ENCODE measurements at places on chromosomes 1 and 21.

DNA sequence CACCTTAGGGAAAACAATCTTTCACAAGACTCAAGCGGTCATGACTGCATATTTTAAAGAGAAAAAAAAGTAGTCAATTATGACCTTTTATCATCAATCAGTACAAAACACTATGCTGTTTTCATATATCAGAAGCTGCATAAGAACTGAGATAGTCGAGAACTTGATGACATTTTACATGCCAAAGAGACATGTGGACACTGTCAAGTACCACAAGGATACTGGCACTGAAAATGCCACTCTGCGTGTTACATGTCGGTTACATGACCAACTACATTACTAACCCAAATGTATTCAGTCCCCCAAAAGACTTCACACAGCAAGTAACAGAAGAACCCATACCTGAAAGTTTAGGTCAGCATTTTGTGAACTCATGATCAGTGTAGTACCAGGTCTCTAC, 975.0 kb upstream of the ADGRL4 start:
- no peak for DNase-seq

DNA sequence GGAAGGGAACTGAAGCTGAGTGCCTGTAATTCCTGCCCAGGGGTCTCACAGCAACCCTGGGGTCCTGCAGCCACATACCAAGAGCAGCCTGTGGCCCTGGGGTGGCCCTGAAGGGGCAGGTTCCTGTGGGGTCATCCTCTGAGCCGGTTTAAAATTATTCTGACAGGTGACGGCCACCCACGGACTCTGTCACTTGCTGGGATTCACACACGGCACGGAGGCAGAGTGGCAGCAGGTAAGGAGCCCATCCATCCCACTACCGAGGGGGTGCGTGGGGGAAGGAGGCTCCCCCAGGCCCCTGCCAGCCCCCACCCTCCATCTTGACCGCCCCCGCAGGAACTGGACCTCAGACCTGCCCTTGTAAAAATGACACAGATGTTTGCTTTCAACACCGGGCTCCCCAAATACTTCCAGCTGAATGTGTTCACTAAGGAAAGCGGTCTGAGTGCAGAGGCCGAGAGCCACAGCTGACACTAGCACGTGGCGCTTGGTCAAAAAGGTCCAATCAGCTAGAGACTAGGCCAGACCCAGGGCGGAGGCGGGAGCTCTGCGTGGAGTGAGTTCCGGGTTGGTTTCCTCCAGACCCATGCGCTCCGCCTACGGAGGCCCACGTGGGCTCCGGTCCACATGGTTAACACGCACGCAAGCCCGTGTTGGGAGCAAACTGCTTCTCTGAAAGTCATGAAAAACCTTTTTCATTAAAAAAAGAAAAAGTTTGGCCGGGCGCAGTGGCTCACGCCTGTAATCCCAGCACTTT, 10.0 kb downstream of the YBEY start:
- DNase-seq: no peak

GRCh38 chr1:18643154-18644012, 12.7 kb downstream of the PAX7 start:
- DNase-seq: no peak

DNA sequence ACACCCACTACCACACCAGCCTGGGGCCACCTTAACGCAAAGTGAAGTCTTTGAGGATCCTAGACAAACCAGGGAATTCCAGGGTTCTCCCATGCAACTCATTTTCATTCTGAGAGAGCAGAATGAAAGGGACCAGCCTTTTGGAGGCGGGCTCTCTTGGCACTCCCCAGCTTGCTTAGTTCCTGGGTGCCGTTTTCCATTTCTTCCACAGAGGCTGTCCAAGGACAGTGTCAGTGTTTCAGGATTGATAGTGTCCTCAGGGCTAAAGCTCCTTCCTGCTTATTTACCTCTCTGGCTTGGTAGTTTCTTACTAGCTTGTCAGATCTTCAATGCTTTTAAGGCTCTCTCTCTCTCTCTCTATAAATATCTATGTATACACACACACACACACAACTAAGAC, 30.1 kb upstream of the GNG4 start:
- no peak for DNase-seq

DNA sequence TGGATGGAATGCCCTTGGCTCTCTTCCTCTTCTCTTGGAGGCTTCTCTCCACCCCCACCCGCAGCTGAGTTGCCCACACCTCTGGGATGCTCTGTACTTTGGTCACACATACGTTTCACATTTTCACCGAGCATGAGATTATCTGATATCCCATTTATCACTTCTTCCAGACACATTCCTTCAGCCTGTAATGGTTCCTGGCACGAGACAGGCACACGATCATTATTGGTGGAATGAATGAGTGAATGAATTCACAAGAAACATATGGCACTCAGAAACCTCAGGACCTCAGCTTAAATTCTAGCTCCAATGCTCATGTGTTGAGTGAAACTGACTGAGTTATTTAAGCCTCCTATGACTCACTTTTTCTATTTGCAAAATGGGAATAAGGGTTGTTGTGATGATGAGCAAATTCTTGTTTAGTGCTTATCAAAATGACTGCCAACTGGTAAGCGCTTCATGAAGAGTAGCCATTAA, 242.7 kb upstream of the JUN start:
- no peak for DNase-seq

- DNase-seq: no peak
Measured at GRCh38 chr1:236204656-236205055, 62.3 kb downstream of the GPR137B start.

- no peak for DNase-seq
Measured at GRCh38 chr1:61921435-61921834, 179.2 kb downstream of the PATJ start.

DNA sequence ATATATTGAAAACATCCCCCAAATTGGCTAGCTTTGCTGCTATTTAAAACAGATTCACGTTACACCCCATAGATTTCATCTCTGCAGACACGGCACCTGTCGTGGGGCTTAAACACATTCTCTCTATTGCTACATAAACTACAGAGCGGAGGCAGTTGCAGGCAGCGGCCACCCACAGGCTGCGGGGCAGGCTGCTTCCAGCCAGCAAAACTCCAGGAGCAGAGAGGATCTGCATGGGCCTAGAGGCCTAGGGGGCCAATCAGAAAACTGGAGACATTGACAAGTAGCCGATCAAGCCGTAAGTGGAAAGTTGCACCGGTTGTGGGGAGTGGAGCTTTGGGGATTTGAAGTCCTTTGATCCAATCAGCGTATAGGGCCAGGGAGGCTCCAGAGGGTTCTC, 129.0 kb upstream of the KLHDC7A start:
- DNase-seq: no peak

DNA sequence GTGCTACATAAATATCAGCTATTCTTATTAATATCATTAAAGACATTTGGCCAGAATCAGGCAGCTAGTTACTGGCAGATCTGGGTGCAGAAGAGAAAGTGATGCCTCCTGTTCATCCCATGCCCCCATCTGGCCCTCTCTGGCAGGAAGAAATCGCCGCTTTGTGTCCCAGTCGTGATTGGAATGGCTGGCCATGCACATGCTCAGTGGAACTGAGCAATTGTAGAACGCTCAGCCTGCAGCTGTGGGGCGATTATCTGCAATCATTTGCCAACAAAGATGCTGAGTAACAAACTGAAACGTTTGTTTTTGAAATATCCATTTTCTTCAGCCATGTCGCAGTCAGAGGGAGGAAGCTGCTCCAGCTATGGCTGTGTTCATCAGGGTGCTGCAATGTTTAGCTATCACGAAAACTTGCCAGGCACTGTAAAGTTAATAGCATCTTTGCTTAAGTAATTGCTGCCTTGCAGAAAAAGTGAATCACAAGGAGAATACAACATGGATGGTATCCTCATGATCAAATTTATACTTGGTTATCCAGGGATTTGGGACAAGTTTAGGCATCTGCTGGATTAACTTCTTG, 36.5 kb downstream of the NGF start:
- no peak for DNase-seq

GRCh38 chr1:175479521-175480342, 263.7 kb downstream of the TNR start:
- no peak for DNase-seq

- no peak for DNase-seq
Measured at GRCh38 chr1:232432313-232432712, 197.6 kb downstream of the SIPA1L2 start.

- DNase-seq: no peak
Measured at GRCh38 chr1:202316186-202316585, 25.6 kb downstream of the UBE2T start.

GRCh38 chr21:34592120-34592955, 22.6 kb downstream of the RCAN1 start:
- DNase-seq: no peak

GRCh38 chr21:38714039-38714817, 91.5 kb upstream of the ETS2 start:
- DNase-seq: no peak

- no peak for DNase-seq
Measured at GRCh38 chr1:181513786-181514297, 30.5 kb downstream of the CACNA1E start.

GRCh38 chr1:235207209-235207565, 46.1 kb upstream of the RBM34 start:
- DNase-seq: no peak

DNA sequence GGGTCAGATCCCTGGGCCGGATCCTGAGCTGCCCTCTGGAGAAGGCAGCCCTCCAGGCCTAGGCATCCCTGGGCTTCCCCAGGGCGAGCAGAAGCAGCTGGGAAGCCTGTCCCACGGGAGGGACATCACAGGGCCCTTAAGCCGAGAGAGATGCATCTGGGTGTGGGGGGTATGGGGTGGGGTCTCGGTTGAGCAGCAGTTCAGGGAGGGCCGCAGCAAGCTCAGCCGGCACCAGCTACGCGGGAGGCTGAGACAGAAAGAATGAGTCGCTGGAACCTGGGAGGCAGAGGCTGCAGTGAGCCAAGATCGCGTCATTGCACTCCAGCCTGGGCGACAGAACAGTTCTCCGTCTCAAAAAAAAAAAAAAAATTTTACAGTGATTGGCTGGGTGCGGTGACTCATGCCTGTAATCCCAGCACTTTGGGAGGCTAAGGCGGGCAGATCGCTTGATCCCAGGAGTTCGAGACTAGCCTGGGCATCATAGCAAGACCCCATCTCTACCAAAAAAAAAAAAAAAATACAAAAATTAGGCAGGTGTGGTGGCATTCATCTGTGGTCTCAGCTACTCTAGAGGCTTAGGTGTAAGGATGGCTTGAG, 37.7 kb downstream of the RRP1 start:
- DNase-seq: no peak

DNA sequence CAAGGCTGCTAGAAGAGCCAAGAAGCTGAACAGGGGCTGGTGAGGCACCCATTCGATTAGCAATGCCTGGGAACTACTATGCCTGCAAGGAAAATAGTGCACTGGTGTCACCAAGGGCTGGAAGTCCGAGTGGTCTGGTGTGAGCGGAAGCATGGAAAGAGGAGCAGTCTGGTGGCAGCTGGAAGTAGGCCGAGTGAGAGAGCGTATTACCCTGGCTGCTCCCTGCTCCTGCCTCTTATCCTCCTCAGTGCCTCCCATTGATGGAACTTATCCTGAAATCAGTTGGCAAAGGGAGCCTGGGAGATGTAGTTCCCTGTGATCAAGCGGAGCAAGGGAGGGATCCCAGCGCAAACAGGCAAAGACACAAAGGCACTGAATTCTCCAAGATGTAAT, 9.6 kb downstream of the SMAP2 start:
- no peak for DNase-seq

DNA sequence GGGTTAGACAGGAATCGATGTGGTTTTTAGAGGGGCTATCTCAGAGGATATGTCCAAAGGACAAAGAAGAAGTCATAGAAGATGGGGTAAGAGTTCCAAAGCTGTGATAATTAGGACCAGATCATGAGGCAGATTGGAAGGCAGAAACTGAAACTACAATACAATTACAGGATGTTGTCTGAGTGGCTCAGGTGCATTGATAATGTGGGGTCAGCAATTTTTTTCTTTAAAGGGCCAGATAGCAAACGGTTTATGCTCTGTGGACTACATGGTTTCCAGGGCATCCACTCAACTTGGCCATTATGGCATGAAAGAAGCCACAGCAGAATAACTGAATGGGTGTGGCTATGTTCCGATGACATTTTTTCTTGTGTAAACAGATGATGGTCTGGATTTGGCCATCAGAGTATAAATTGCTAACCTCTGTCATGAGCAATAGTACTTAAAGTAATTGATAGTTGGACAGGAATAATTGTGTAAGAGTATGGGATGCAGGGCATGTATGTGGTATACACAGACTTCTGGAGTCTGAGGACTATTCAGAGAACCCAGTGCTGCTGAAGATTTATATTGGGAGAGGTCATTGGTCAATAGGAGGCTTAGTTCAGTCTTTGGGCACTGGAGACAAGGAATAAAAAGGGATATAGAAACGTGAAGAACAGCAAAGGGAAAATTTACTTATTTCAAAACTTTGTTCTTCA, 198.4 kb upstream of the ADGRL4 start:
- DNase-seq: no peak

DNA sequence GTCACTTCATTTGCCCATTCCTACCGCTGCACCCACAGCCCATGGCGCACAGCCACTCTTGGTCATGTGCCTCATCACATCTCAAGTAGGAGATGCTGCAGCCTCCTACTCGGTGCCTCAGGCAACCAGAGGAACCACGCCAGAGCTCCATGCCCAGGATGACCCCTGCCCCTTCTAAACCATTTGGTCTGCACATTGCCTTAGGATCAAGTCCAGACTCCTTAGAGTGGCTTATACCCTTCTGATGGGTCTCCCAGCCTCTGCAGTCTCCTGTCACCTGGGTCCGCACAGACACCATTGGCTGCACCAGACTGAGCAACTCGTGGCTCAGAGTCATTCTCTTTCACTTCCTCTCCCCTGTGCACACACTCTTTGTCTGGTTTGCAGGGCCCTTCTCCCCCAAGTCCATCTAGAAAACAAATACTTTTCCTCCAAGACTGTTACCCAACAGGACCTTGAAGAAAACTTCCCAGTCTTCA, 2.2 kb upstream of the ADORA3 start:
- no peak for DNase-seq

- DNase-seq: no peak
Measured at GRCh38 chr1:60809204-60809980, 273.0 kb upstream of the NFIA start.

DNA sequence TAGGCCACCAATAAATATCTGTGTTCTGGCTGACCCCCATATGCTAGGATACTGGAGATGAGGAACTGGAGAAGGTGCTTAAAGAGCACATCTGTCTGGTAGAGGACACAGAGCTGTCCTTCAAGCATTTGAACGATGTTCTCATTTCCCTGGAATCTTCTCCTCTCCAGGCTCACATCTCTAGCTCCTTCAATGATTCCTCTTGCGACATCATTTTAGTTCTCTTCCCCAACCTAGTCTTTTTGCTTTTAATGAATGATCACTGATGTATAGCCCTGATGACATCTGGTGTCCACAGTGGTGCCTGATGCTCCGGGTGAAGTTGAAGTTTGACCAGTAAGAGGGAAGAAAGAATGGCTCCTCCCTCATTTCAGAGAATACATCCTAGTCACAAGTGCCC, 80.8 kb upstream of the UBE2U start:
- DNase-seq: no peak

- no peak for DNase-seq
Measured at GRCh38 chr1:55870106-55870505, 654.9 kb upstream of the USP24 start.
